Esophagus muscularis mucosa (tissue), 4 donors: ENCODE measurements at places on chromosomes 6 and 20. TPM values are rescaled to one million over a fixed set of nuclear protein-coding genes. Genes with fewer than 3 reads are reported as not detected.

DNA sequence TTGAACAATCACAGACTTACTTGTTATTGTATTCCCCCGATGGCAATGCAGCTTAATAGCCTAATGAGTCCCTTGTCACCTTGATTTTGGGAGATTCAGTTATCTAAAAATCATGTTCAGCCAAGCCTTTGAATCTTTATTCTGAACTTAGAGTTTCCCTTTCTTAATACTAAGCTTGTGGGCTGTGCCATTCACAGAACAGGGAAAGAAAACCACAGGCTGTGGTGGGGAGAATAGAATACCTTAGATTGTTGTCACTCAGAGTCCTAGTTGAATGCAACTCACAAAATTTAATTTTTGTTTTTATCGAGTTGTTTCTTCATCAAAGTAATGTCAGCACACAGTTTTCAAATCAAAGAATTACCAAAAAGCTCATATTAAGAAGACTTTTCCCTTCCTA lies 37.4 kb downstream of the RFPL4B start:
- no peak for DNase-seq

- DNase-seq: no peak
Observed at GRCh38 chr6:24079076-24079475, 46.9 kb upstream of the NRSN1 start.

DNA sequence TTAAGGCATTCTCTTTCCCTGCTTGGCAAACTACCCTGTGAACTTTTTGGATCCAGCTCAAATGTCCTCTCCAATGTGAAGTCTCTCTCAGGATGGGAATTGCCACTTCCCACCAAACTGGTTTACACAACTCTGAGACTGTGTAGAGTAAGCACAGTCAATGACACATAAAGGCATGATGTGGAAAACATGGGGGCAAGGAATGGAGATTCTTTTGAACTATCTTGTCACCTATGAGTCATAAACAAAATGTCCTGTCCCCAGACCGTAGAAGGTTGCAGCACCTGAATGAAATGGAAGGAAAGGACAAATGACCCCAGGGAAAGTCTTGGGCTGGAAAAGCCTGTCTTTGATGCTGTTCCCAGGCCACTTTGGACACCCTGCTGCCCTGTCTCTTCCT lies 11.0 kb upstream of the KIF13A start:
- no peak for DNase-seq

DNA sequence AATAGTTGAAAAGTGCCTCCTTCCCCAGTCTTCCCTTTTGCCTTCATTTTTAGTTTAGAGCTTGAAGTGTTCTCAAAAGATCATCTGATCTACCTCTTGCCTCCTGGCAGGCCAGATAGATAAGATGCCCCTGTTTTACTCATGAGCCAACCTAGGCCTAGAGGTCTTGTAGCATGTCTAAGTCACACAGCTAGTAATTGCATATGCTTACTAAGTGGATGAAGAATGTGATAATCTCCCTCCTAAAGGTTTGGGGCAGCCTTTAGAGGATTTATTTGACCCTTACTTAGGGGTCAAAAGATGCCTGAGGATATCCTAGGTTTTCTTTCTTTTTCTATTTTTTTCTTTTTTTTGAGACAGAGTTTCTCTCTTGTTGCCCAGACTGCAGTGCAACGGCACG lies 2.1 kb downstream of the C6orf141 start:
- DNase-seq: no peak

DNA sequence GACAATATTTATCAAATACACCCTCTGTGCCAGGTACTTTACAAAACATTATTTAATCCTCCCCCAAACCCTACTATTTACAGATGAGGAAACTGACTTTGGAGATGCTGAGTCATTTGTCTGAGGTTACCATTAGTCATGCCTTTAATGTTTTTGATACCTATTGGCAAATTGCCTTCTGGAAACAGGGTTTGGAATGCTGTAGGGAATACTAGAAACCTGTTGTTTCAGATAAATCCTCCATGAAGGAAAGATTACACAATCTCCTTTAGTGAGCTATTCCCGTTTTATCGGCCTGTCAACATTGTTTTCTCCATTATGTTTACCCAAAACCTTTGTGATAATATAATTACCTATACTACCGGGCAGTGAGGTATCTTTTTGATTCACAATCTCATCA lies 93.6 kb upstream of the ADGRF1 start:
- DNase-seq: no peak

GRCh38 chr6:143174951-143175350 lies 114.3 kb downstream of the AIG1 start:
- DNase-seq: no peak

GRCh38 chr6:126605089-126605488 lies 265.2 kb downstream of the CENPW start:
- DNase-seq: no peak

- no peak for DNase-seq
Observed at GRCh38 chr20:7859356-7859802, 80.9 kb downstream of the HAO1 start.

DNA sequence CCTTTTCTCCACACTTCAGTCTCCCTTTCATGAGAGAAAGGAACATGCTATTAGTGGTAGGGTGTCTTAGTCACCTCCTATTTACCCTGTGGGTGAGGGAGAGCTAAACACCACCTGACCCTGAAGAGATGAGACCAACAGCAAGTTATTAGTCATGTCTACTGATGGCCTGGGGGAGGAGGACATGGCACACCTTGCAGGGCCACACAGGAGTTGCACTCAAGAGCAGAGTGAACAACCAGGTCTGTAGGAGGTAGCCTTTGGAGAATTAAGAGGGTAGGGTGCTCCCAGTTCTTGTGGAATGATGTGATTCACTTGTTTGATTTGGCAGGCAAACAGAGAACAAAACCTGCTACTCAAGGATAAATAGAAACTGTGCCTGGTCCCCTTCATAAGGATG lies 82.7 kb upstream of the FABP7 start:
- DNase-seq: no peak

DNA sequence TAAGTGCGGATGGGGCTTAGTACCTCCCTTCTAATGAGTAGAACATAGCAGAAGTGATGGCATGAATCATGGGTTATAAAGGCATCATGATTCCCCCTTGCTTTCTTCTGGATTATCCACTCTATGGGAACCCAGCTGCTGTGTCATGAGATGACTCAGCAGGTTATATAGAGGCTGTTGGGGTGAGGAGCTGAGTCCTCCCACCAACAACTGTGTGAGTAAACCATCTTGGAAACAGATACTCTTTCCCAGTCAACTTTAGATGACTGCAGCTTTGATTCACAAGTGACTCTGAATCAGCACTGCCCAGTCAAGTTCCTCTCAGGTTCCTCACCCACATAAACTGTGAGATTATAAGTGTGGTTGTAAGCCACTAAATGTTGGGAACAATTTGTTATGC lies 46.3 kb downstream of the FAM83B start:
- DNase-seq: no peak

DNA sequence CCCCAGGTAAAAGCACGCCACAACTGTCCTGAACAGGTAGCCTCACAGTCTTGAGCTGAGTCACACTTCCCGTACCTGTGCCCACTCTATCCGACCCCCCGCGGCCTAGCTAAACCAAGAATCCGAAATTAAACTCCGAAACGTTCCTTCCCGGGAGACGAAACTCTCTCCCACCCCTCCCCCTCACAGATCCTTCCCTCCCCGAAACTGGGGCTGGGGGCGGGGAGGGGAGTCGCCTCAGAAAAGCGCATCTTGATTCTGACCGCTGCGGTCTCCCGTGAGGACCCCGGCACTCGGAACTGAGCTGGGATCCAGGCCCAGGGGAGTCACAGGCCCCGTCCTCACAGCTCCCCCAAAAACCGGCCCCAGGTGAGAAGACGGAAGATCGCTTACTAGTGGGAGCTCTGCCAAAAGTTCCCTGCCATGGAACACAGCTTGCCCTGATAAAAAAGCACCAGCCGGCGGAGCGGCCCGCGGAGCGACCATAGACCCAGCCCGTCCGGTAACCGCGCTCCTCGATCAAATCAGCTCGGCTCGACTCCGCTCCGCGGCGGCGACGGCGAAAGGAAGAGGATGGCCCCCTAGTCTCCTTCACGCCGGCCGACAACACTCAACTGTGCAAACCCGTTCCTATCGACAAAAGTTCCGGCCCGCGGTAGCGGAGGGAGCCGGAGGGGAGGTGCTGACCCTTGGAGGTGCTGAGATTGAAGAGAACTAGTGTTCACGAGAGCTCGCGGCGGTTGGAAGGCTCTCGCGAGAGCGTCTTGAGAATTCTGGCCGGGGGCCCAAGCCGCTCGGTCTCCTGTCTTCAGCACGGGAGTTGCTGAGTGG lies at the start of gene CCNC:
TSS of gene CCNC (minus strand) at position 558 of the 831 bp plus-strand sequence. CDS start at position 425, 133 bp downstream.
- DNase-seq: peak; percentile 98

GRCh38 chr20:10652185-10652584 lies 21.6 kb downstream of the JAG1 start:
- DNase-seq: no peak

Gene TRIM15
- total RNA-seq: 0.42 TPM

Gene LHFPL5
- not detected for total RNA-seq

Gene ZBTB9
- total RNA-seq: 3.3 TPM
